ENCODE measurements at places on chromosomes 6 and 20. TPM values are rescaled to one million over a fixed set of nuclear protein-coding genes. Genes with fewer than 3 reads are reported as not detected.

DNA sequence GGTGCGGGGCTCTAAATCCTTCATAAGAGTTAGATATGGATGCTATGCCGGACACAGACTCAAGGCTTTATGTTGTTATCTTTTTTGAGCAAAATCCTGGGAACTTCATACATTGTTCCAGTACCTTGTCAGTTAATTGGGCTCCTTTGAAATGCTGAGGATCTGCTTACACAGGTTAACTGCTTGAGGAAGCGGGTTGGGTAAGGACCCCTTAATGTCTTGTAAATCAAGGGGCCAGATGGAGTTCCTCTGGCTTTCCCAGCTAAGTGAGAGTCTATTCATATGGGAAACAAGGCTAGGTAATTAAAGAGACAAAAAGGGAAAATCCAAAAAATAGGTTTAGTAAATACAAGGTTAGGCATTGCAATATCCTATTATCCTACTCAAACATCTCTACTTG is 141.5 kb downstream of the OR2B2 start:
- no peak for DNase-seq

- DNase-seq = no peak
These were observed 204.4 kb downstream of the SYNE1 start for GRCh38 chr6:152432758-152433157.

- DNase-seq = no peak
These were observed 394.7 kb downstream of the THBS2 start for GRCh38 chr6:168858926-168859325.

GRCh38 chr6:45645302-45645701 is 267.6 kb upstream of the SUPT3H start:
- DNase-seq = no peak

DNA sequence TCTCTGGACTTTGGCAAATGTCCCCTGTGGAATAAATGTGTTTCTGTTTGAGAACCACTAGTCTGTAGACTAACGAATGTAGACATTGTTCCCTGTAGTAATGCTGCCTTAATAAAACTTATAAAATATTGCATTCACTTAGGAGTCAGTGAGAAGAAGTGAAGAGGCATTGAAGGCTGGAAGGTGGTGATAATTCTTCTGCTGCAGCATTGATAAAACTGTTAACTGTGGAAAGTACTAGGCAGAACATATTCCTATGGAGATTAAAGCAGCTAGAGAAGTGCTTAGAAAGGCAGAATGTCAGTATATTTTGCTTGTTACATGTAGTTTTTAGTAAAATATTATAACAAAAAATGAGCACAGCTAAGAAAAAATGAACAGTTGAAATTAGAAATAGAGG is 4.8 kb downstream of the PGK2 start:
- peak; percentile 10 for DNase-seq

DNA sequence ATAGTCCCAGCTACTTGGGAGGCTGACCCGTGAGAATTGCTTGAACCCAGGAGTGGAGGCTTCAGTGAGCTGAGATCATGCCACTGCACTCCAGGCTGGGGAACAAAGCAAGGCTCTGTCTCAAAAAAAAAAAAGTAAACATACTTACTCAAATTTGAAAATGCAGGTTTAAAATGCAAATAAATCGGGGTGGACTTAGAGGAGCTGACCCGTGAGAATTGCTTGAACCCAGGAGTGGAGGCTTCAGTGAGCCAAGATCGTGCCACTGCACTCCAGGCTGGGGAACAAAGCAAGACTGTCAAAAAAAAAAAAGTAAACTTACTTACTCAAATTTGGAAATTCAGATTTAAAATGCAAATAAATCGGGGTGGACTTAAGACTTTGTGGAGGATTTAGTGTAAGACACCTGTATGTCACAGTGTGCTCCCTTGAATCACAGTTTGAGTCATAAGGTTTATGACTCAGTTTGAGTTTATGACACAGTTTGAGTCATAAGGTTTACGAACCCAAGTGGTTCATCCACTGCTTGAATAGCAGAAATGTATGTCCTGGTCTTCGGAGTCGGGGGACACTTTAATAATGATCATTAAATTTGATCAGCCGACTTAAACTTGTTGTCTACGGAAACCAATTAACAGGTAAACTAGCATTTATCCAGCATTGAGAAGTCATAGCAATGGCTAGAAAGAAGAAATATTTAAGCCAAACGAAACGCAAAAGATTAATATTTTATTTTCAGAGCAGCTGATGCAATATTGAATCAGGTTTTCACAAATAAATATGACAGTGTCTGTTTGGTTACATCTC is 6.8 kb upstream of the MRPS10 start:
- DNase-seq = no peak

- DNase-seq = no peak
These were observed 89.9 kb downstream of the YTHDF1 start for GRCh38 chr20:63125838-63126601.

DNA sequence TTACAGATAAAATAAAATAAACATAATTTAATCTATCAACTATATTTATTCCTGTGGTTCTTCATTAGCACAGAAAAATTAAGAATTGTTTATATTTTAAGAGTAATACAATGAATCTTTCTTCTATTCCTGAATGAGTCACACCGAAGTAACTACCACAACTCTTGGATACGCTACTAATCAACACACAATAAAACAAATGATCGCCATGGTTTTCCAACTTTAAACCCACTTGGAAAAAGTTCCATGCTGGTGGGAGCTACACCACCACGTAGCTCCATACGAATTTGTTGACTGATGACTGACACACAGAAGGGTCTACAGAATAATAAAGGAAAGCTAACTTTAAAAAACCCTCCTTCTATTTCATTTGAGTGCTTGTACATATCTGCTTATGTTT is 135.8 kb upstream of the NEDD9 start:
- no peak for DNase-seq

- no peak for DNase-seq
These were observed 65.7 kb upstream of the EEF1A1 start for GRCh38 chr6:73586416-73586974.

- no peak for DNase-seq
These were observed 3.2 kb downstream of the SULF2 start for GRCh38 chr20:47782076-47782475.

DNA sequence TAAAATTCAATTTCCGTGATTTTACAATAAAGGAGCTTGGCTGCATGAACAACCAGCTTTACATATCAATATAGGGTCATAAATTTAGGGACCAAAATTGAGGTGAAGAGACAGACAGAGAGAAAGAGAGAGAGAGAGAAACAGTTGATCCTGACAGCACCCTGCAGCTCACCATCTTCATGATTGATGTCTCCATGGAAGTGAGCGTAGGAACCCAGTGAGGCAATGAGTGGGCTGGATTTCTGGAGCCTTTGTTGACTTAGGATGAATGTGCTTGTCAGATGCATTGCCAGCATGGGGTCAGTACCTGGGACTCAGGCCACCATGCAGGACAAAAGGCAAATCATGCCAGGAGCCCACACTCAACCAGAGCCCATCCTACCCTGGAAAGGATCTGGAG is 165.1 kb upstream of the SYNDIG1 start:
- no peak for DNase-seq

DNA sequence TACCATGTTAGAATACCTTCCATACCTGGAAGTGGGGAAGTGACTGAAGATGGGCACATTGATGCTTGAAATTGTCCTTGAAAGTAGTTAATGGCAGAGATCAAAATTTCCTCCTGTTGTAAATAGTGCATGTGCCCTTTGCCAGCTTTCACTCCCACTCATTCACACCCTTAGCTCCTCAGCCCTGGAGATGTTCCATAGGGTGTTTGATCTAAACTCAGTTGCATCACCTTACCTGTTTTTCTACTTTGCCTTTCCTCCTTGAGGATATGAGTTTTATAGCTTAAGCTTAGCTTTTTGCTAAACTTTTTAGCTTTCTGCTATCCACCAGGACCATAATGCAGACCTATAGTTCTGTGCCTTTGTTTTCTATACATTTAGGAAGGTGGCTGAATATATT is 69.0 kb downstream of the CEP57L1 start:
- DNase-seq = no peak

GRCh38 chr6:14966096-14966905 is 279.6 kb upstream of the JARID2 start:
- no peak for DNase-seq

GRCh38 chr20:6909608-6910007 is 142.1 kb downstream of the BMP2 start:
- no peak for DNase-seq

DNA sequence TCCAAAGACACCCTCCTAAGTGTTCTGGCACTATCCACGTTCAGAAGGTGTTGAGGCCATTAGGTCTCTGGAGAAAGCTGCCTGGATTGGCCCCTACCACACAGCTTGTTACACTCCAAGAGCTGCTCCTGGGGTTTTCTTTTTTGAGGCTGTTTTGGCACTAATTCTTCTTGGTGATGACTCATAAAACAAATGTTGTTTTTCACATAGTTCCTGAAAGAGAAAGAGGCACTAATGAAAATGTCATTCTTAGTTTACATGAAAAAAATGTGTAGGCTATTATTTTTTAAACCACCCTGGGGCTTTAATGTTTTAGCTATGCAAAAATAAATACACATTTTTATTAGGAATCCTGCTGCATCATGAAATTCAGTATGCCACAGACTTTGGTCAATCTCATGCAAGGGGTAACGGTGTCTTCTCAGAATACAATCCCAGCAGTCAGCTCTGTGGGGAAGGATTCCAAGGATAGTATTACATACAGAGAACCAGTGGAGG is 38.1 kb downstream of the TBPL1 start:
- no peak for DNase-seq

- no peak for DNase-seq
These were observed 2.7 kb upstream of the TCF21 start for GRCh38 chr6:133886104-133886775.

GRCh38 chr20:37516811-37517750 is 4.0 kb upstream of the NNAT start:
- DNase-seq = no peak

- no peak for DNase-seq
These were observed 105.4 kb upstream of the AFDN start for GRCh38 chr6:167721291-167721690.

DNA sequence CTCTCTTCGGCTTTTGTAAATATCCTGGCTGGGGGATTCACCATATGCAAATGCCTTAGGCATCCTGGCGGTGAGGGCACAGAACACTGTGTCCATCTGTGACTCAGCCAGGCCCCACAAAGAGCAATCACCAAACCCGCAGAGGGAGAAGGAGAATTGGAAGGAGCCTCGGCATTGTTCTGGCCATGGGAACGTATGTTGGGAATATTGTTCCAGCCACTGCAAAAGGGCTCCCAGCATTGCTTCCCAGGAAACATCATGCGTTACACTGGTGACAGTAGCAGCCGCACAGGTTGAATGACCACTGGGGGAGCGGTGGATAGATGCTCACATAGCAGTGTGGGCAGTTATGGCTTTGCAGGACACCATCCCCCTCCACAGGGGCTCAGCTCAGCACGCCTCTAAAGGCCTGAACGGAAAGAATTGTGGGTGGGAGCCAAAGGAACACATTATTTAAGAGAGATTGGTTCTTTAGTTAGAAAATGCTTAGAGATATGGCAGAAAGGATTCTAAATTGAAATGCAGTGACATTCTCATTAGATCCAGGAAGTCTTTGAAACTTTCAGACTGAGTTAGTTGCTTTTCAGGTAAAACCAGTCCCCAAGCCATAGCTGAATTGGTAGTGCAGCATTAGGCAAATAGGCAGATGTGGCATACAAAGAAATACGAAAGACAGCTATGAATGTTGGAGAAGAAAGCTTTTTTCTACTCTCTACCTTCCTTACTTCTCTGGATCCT is 104.3 kb downstream of the RNF144B start:
- no peak for DNase-seq

DNA sequence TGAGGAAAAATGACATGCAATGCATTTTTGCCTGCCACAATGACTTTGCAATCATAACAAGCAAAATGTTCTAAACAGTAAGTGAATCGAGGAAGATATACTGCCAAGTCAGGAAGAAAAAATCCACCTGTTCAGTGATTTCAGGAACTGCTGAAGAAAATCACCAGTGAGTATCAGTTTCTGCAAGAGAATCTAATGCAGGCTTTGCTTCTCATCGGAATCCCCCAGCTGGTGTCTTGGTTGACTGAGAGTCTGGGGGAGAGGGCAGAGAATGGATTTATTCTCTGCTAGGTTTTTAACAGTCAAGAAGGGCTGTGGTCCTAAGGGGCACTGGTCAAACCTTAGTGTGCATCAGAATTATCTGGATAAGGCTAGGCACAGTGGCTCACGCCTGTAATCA is 363.4 kb downstream of the CDH26 start:
- no peak for DNase-seq

DNA sequence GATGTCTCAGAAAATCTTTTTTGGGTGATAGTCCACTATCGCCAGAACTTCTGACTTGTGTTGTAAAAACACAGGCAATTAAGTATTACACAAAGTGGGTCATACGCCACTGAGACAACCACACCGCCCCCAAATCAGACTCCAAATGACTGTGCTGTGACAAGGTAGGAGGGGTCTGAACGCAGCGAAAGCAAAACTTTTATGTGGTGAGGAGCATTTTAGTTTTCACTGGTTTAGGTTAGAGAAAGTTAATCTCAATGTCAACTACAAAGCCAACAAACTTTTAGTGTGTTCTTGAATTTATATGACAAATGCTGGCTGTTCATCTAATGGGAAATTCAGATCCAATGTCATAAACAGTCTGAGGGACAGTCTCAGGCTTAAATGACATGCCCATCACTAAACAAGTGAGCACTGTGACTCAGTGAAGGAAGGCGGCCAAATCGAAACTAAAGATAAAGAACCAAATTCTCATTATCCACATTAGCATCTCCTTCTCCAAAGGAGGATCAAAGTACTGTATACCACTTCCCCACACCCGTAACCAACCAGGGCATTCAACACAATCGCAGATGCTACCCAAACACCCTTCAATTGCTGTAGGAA is 186.7 kb downstream of the GJA10 start:
- DNase-seq = no peak

- peak; percentile 86 for DNase-seq
These were observed 97.2 kb downstream of the TULP4 start for GRCh38 chr6:158409451-158409850.

ADGRF1 gene
- 0.27 TPM for total RNA-seq

SH3BGRL2 gene
- total RNA-seq = 4.6 TPM

CALHM6 gene
- 77.8 TPM for total RNA-seq

EBF4 gene
- total RNA-seq = 6.2 TPM

TDRD6 gene
- total RNA-seq = under 0.01 TPM

WASF1 gene
- total RNA-seq = 12.7 TPM
